ENCODE measurements at places on chromosomes 4 and X. TPM values are rescaled to one million over a fixed set of nuclear protein-coding genes. Genes with fewer than 3 reads are reported as not detected.

The TMEM185A gene
- 38.4 TPM for total RNA-seq

The SLITRK2 gene
- total RNA-seq: 6.1 TPM

The GPC3 gene
- 3.7 TPM for total RNA-seq

The CLCN3 gene
- 94.7 TPM for total RNA-seq

The GPR50 gene
- total RNA-seq: not detected

The FGFBP1 gene
- not detected for total RNA-seq

The GAGE1 gene
- total RNA-seq: not detected

The TLR10 gene
- 0.74 TPM for total RNA-seq

The PPA2 gene
- total RNA-seq: 57.0 TPM

The NPY2R gene
- total RNA-seq: 11.8 TPM

The PAGE2B gene
- total RNA-seq: not detected

The SPANXA1 gene
- not detected for total RNA-seq
